ENCODE measurements at places on chromosomes 5 and 9. TPM values are rescaled to one million over a fixed set of nuclear protein-coding genes. Genes with fewer than 3 reads are reported as not detected.

DNA sequence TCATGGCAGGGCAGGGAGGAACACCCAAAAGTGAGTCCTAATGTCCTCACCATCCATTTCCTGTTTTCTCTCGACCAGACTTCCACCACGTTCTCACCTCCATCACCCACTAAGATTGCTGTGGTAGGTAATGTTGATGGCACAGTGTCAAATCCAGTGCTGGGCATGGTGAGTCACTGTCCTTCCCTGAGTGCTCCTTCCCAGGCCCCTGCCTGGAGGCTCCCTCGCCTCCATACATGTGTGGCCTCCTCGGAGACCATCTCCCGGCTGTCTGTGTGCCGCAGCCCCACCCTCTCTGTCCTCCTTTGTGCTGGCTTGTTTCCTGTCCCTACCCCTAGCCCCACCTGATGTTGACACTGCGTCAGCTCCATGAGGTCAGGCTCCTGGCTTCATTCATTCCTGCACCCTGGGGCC, 177.5 kb downstream of the SYK start:
- no peak overlapping the region for H3K27ac ChIP-seq
- H3K4me3 ChIP-seq = no peak overlapping the region
- DNase-seq = no peak
- H3K27me3 ChIP-seq = no peaks in the 10 kb centered on the region

GRCh38 chr5:28734396-28734795, 1696.0 kb upstream of the CDH9 start:
- H3K36me3 ChIP-seq = no peaks in the 10 kb centered on the region
- H3K27me3 ChIP-seq = no peaks in the 10 kb centered on the region
- H3K4me3 ChIP-seq = no peak overlapping the region
- DNase-seq = no peak

HACD4 gene
- 4.4 TPM for total RNA-seq

- no peaks in the 10 kb centered on the region for H3K27me3 ChIP-seq
- DNase-seq = no peak
- no peak overlapping the region for H3K4me3 ChIP-seq
- peaks cover 7% of the 10 kb centered on the region for H3K36me3 ChIP-seq
- peaks cover 16% of the 10 kb centered on the region for H3K4me1 ChIP-seq
These were observed 1101.8 kb downstream of the TAF11L14 start for GRCh38 chr5:18736051-18736398.

TNFSF8 gene
- total RNA-seq = 73.2 TPM

SAXO1 gene
- total RNA-seq = not detected

GRCh38 chr9:107927276-107927675, 437.7 kb upstream of the KLF4 start:
- H3K27ac ChIP-seq = no peak overlapping the region
- H3K4me3 ChIP-seq = no peak overlapping the region
- no peaks in the 10 kb centered on the region for H3K27me3 ChIP-seq
- no peak for DNase-seq

GRCh38 chr9:79877943-79878602, 306.3 kb downstream of the TLE4 start:
- peaks cover 24% of the 10 kb centered on the region for H3K4me1 ChIP-seq
- no peak for DNase-seq
- no peak overlapping the region for H3K27ac ChIP-seq
- no peaks in the 10 kb centered on the region for H3K27me3 ChIP-seq
- H3K4me3 ChIP-seq = no peak overlapping the region

DNA sequence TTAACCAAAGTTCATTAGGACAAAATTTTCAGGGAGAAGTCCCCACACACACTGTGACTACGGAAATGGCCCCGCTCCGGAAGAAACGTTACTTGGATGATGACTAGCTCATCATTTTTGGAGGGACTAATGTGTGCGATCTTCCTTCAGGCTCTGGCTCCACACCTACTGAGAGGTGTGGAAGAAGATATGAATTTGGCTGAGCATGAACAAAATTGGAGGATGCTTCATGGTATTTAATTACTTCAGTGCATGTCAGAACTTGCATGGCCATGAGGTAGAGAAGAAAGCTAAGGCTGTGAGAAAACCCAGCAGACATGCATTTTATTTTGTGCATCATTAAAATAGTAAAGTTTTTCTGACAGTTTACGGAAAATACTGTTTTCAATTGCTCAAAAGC, 202.1 kb upstream of the TLE4 start:
- H3K36me3 ChIP-seq = no peaks in the 10 kb centered on the region
- no peaks in the 10 kb centered on the region for H3K4me1 ChIP-seq
- H3K4me3 ChIP-seq = no peak overlapping the region
- H3K27ac ChIP-seq = no peak overlapping the region

NR4A3 gene
- total RNA-seq = 37.5 TPM

- no peak for DNase-seq
- no peaks in the 10 kb centered on the region for H3K4me1 ChIP-seq
- no peak overlapping the region for H3K4me3 ChIP-seq
- H3K36me3 ChIP-seq = no peaks in the 10 kb centered on the region
- no peak overlapping the region for H3K27ac ChIP-seq
These were observed 64.8 kb downstream of the GRIN3A start for GRCh38 chr9:101673642-101674041.

CDHR2 gene
- total RNA-seq = 1.1 TPM

FAXDC2 gene
- 0.18 TPM for total RNA-seq

CRB2 gene
- not detected for total RNA-seq

FCN1 gene
- 1.6 TPM for total RNA-seq

- no peaks in the 10 kb centered on the region for H3K36me3 ChIP-seq
- no peaks in the 10 kb centered on the region for H3K4me1 ChIP-seq
- H3K4me3 ChIP-seq = no peak overlapping the region
- H3K27me3 ChIP-seq = no peaks in the 10 kb centered on the region
- DNase-seq = no peak
These were observed 140.6 kb upstream of the TLE4 start for GRCh38 chr9:79431019-79431679.

TOMM5 gene
- 222 TPM for total RNA-seq

DNA sequence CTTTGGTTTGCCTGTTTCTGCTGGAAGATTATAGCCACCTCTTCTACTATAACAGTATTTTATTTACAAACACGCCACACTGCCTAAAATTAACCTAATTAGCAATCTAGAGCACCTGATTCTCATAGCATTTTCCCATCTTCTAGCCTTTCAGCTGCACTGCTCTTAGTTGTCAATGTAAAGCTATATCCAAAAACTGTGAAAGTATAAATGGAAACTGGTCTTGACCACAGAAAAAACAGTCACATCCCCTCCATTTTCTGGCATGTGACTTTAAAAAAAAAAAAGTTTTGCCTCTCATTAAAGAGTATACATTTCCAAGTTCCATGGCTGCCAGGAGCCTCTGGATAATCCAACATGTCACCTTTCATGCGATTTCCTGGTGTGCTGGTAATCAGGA, 287.8 kb downstream of the DTWD2 start:
- H3K36me3 ChIP-seq = no peaks in the 10 kb centered on the region
- no peaks in the 10 kb centered on the region for H3K4me1 ChIP-seq
- H3K27me3 ChIP-seq = no peaks in the 10 kb centered on the region

IRX4 gene
- not detected for total RNA-seq

DNA sequence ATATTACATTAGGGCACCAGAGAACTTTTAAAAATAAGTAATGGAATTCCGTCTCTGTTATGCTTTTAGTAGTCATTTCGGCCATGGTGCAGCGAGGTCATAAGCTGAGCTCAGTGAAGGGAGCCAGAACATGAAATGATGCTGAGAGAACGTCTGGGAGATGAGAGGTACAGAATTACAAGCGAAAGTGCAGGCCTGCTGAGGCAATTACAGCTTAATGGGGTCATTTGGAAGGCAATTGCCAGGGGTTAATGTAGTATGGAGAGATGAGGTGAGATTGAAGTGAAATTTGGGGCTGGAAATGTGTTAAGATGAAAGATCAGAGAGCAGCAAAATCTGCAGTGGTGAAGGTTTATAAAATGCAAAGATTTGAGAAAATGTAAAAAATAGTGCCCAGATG, 96.5 kb downstream of the PBX3 start:
- no peaks in the 10 kb centered on the region for H3K36me3 ChIP-seq
- H3K27me3 ChIP-seq = no peaks in the 10 kb centered on the region
- no peak overlapping the region for H3K27ac ChIP-seq
- no peak for DNase-seq

RAI14 gene
- total RNA-seq = 3.9 TPM

- no peaks in the 10 kb centered on the region for H3K27me3 ChIP-seq
- H3K27ac ChIP-seq = peak overlapping the region; percentile 49
- H3K36me3 ChIP-seq = no peaks in the 10 kb centered on the region
- H3K4me3 ChIP-seq = peak overlapping the region; percentile 59
These were observed 1.3 kb downstream of the UBE2R2 start for GRCh38 chr9:33818167-33818846.

GRCh38 chr9:107705521-107705920, 216.0 kb upstream of the KLF4 start:
- no peaks in the 10 kb centered on the region for H3K27me3 ChIP-seq
- no peaks in the 10 kb centered on the region for H3K4me1 ChIP-seq
- no peak for DNase-seq
- no peak overlapping the region for H3K4me3 ChIP-seq
- H3K27ac ChIP-seq = no peak overlapping the region

PPP1R26 gene
- 0.59 TPM for total RNA-seq

- no peak for DNase-seq
- H3K36me3 ChIP-seq = peaks cover 30% of the 10 kb centered on the region
- peaks cover 62% of the 10 kb centered on the region for H3K4me1 ChIP-seq
- no peak overlapping the region for H3K27ac ChIP-seq
- H3K27me3 ChIP-seq = no peaks in the 10 kb centered on the region
- peak overlapping the region; percentile 32 for H3K4me3 ChIP-seq
These were observed 7.1 kb downstream of the NFX1 start for GRCh38 chr9:33297432-33297831.

- peaks cover 24% of the 10 kb centered on the region for H3K4me1 ChIP-seq
- H3K27me3 ChIP-seq = no peaks in the 10 kb centered on the region
- no peak for DNase-seq
- H3K27ac ChIP-seq = peak overlapping the region; percentile 93
- peak overlapping the region; percentile 99 for H3K4me3 ChIP-seq
- H3K36me3 ChIP-seq = peaks cover 31% of the 10 kb centered on the region
These were observed 943 bp downstream of the NOP16 start for GRCh38 chr5:176387384-176387925.

SHROOM1 gene
- 1.6 TPM for total RNA-seq

DNA sequence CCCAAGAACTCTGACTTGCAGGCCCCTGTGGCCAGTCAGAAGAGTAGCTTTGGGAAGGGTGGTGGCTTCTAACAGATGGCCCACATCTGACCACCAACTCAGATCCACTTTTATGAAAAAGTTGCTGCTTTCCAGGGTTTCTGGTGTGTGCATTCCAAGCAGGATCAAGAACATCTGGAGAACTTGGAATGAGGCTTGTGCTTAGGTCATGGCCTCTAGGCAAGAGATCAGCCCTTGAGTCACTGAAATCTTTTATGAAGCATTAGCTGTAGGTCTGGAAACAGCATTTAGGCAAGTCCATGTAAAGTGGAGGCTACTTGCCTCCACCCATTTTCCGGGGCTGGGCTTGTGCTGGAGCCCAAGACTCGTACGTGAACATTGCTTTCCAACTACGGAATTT, 433.3 kb downstream of the SH3GL2 start:
- H3K27ac ChIP-seq = no peak overlapping the region
- H3K4me1 ChIP-seq = no peaks in the 10 kb centered on the region
- H3K36me3 ChIP-seq = no peaks in the 10 kb centered on the region
- H3K27me3 ChIP-seq = no peaks in the 10 kb centered on the region
- H3K4me3 ChIP-seq = no peak overlapping the region

GRCh38 chr9:112562235-112562958, 75.8 kb downstream of the KIAA1958 start:
- H3K4me3 ChIP-seq = no peak overlapping the region
- no peak overlapping the region for H3K27ac ChIP-seq
- no peaks in the 10 kb centered on the region for H3K4me1 ChIP-seq
- no peaks in the 10 kb centered on the region for H3K36me3 ChIP-seq

BARX1 gene
- not detected for total RNA-seq

DNA sequence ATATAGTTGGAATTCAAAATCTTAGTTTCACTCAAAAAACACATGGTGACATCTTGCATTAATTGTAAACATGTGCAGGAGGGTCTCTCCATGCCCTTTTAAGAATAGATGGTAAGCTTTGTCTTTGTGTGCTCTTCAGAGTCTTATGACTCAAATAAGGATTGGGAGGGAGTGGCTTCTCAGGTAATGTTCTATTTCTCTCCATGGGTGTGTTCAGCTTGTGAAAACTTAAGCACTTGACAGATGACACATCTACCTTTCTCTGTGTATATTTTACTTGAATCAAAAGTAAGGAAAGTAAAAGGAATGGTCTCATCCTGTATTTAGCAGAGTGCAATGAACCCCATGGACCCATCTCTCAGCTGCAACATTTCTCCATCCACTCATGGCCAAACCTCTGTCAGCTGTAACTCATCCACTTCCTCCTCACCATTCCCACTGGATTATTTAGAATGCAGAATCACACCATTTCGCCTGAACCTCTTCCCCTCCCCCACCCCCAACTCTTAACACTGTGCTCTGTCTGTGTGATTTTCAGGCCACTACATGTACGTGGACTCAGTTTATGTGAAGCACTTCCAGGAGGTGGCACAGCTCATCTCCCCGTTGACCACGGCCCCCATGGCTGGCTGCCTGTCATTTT, 82.1 kb downstream of the MAMDC2 start:
- no peak overlapping the region for H3K27ac ChIP-seq
- no peaks in the 10 kb centered on the region for H3K4me1 ChIP-seq
- H3K4me3 ChIP-seq = no peak overlapping the region
- no peaks in the 10 kb centered on the region for H3K27me3 ChIP-seq

TLR4 gene
- 0.51 TPM for total RNA-seq

DNA sequence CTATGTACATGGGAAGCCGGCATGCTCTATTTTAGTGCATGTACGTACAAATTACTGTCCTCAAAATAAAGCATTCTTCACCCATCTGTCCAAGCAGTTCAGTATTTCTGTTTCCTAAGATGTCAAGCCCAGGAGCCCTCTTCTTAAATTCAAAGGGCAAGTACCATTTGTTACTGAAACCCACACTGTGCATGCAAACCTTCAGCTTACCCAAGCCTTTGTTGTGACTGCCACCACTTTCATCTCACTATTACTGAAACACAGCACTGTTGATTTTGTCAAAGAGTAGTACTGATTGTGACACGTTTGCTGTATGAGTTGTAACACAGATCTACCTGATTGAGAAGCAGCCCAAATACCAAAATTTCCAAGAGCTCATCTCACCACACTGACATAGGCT, 390.4 kb upstream of the IZUMO3 start:
- H3K4me3 ChIP-seq = no peak overlapping the region
- no peaks in the 10 kb centered on the region for H3K27me3 ChIP-seq
- no peaks in the 10 kb centered on the region for H3K4me1 ChIP-seq
- H3K36me3 ChIP-seq = no peaks in the 10 kb centered on the region
- no peak for DNase-seq
- H3K27ac ChIP-seq = no peak overlapping the region

DNA sequence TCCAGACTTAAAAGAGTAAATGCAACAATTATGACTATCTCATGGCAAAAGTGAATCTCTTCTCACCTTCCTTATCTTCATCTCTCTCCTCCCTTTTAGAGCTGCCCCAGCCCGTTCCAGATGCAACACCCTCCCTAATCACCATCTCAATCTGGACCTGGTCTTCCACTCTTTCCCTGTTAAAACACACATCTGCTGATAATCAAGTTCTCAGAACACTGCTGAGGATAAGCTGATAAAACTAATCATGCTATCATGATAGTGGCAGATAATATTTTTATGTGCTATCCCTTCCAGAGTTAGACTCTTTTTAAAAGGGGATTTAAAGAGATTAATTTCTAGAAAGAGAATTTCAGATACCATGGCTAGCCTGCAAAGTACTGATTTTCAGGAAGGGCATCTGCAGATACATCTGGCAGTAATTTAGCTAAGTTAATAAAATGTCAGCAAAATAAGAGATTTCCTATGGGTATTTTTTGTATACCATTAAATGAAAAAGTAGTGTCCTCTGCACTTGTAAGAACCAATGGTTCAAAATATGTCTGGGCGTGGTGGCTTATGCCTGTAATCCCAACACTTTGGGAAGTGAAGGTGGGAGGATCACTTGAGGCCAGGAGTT, 17.2 kb downstream of the SGTB start:
- H3K36me3 ChIP-seq = peaks cover 23% of the 10 kb centered on the region
- no peaks in the 10 kb centered on the region for H3K27me3 ChIP-seq
- no peak overlapping the region for H3K4me3 ChIP-seq
- H3K27ac ChIP-seq = no peak overlapping the region
- H3K4me1 ChIP-seq = no peaks in the 10 kb centered on the region

Data from CD8-positive, alpha-beta memory T cell (primary cell).